Stimulated activated CD8-positive, alpha-beta memory T cell treated with anti-CD3 and anti-CD28 coated beads, Interleukin-7, amount 100 ng/mL, for 4 hours (primary cell): ENCODE measurements at places on chromosomes 5 and 9.

GRCh38 chr9:93422977-93423616, 28.4 kb upstream of the FAM120A start:
- no peak for DNase-seq

DNA sequence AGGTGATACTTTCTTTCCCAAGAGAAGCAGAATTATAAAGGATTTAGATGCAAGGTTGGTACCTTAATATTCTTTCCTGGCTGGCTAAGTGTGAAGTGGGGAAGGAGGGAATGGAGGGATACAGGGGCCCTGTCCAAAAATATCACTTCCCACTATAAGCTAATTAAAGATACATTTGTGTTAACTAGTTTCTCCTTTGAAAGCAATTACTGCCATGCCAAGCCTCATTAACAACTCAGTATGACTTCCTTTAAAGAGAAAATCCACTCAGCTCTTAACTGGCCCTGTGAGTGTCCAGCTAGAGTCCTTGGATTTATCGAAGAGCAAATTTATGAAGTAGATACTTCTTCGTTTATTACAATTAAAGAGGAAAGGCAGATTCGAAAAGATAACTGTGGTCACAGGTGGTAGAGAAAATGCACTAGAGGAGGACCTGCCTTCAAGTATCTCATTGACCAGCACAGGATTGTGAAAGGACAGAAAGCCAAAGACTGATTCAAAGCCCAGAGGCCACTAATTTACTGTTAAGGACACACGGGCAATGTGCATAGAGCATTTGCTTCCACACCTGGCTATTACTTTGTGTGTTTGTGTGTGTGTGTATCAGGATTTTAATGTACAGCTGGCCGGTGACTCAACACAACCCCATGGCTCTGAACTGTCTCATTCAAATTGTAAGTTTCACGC, 11.2 kb upstream of the GLDC start:
- DNase-seq = no peak

- no peak for DNase-seq
Observed at GRCh38 chr5:111753884-111754589, 3.0 kb downstream of the NREP start.

DNA sequence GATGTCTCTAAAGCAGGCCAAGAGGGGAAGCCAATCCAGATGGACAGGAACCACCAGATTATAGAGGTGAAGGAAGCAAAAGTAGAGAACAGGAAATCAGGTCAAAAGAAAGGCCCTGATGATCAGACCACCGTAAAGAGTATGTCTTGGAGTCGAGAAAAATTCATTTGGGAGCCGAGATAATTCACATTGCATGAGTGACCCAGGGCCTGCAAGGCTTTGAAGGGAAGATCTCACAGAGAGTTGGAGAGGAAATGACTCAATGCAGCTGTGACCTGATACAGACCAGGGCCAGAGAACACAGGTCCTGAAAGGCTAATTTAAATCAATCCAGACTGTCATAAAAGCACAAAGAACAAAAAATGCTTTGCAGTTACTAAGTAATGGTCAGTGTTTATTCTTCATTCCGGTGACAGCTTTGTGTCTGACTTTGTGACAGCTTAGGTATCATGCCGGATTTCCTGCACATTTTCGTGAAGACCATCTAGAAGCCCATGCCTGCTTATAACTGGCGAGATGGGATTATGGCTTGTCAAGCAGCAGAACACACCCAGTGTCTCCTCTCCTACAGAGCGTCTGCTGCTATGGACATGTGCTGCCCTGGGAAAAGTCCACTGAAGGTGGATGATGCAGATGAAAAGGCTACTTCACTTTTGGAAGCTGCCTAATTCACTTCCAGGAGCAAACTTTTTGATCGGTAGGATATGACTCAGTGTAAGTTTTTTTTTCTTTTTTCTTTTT, 5.8 kb upstream of the ACTBL2 start:
- no peak for DNase-seq

GRCh38 chr5:93246090-93246855, 334.7 kb downstream of the NR2F1-AS1 start:
- DNase-seq = no peak

DNA sequence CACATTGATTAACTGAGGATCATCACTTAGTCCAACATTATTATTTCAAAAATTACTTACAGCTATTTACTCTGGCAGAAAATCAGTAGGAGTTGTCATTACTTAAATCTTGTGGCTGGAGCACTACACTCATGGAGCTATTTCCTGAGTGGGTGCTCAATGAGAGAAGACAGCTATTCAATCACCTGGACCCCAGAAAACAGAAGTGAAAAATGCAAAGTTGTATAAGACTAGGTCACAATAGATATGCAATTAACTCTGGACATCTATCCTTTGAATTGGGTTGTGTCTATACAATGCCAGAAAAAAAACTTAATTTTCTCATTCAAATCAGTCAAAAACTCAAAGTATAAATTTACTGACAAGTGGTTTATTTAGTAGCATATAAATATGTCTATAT, 340.9 kb downstream of the EFNA5 start:
- no peak for DNase-seq

DNA sequence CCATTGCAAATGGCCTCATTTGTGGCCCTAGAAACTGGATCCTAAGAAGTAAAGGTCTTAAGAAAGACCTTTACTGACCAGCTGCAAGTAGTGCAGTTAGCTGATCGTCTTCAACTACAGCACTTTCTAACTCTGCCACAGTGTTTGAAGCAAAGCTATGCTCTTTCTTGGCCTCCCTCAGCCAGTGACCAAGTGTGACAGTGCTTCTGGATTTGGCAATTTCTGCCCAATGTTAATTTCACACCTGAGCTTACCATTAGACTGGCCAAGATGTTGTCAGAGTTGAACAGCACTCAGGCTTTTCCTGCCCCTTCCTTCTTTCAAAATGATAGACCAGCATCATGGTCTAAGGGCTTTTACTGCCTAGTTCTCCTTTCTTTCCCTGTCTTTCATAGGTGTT, 36.1 kb downstream of the UHRF2 start:
- DNase-seq = no peak

DNA sequence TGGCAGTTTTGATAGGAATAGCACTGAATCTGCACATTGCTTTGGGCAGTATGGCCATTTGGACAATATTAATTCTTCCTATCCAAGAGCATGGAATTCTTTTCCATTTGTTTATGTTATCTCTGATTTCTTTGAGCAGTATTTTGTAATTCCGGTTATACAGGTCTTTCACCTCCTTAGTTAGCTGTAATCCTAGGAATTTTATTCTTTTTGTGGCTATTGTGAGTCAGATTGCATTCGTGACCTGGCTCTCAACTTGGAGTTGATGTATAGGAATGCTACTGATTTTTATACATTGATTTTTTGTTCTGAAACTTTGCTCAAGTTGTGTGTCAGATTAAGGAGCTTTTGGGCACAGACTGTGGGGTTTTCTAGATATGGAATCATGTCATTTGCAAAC, 24.0 kb downstream of the TMEM161B start:
- DNase-seq = no peak

- DNase-seq = no peak
Observed at GRCh38 chr5:19200251-19200650, 787.7 kb downstream of the CDH18 start.

GRCh38 chr9:134350416-134350994, 24.2 kb downstream of the RXRA start:
- DNase-seq = no peak

DNA sequence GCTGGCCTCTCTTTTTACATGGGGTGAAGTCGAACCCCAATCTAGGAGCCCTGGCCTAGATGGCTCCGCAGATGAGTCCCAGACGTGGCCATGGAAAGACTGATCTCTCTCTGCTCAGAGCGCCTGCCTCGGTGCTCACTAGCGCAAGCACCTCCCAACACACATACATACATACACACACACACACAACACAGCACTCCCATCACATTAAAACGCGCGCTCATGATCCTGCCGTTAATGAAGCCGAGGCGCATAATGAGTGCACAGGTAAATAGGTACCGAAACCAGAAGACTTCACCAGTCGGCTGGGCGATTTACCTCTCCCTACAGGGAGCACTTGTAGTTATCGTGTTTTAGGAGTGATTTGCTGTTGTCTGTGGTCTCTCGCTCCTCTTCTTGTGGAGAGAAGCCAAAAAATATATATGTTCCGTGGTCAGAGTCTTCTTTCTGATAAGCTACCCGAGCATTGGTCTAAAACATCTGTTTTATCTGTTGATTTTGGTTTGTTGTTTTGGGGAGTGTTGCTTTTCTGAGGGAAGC, 207.7 kb downstream of the MEF2C start:
- DNase-seq = no peak

DNA sequence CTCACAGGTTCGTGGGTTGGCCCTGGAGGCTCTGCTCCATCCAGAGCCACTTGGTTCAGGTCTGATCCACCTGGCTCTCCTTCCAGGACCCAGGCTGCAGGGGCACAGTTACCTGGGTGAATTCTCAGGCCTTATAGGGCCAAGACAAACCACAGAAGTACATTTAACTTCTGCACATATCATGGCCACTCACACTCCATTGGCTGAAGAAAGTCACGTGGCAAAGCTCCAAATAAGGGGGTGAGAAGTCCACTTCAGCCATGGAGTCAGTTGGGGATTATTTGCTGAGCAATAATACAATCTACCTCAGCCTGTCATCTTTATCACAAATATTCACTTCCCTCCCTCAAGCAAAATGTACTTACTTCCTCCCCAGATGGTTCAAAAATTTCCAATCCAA, 83.6 kb downstream of the MACROH2A1 start:
- DNase-seq = no peak

DNA sequence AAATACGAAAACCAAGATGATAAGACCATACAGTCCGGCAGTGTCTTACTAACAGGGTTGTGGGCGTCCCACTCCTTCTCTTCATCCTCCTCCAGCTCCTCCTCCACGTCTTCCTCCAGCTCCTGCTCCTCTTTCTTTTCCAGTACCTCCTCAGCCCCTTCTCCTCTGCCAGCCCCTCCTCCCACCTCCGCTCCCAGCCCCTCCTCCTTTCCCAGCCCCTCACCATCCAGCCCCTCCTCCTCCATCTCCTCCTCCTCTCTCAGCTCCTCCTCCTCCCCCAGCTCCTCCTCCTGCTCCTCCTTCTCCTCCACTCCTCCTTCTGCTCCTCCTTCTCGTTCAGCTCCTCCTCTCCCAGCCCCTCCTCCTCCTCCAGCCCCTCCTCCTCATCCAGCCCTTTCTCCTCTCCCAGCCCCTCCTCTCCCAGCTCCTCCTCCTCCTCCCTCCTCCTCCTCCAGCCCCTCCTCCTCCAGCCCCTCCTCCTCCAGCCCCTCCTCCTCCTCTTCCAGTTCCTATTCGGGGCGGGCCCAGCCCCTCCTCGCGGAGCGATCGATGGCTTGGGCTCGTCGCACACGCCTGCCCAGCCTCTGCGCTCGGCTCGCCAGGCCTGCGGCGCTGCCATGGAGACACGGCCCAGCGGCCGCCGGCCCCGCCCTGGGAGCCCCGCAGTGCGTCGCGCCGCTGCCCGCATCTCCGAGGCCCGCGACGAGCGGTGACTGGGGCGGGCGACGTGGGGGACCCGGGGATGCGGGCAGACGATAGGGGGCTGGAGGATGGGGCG, at the start of gene BRD3OS:
TSS of gene BRD3OS (plus strand) at position 654 of the 778 bp plus-strand sequence. CDS start 1,267 bp downstream, outside the sequence.
- peak; percentile 89 for DNase-seq

DNA sequence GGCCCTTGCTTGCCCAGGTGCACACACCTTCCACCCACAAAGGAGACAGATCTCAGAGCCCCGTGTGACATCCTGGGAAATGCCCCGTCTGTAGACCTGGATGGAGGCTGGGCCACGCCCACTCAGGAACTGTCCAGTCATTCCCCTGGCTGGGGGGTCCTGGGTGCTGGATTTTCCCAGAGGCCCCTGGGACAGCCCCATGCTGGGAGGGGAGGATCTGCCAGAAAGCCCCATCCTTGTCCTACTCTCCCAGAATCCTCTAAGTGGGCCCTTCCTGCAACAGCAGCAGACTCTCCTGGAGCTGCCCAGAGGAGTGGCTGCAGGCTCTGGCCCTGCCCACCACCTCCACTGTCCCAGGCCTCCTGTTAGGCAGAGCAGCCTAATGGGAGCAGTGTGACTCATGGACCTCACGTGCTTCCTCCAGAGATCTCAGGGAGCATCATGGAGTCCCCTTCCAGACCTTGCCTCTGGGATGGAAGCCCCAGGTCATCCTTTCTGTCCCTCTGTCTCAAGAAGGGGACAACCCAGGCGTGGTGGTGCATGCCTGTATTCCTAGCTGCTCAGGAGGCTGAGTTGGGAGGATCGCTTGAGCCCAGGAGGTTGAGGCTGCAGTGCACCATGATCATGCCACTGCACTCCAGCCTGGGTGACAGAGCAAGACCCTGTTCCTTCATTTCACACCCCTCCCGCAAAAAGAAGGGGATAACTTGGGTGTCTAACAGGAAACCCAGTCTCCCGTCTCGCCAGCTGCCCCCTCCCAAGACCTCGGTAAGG, 51.7 kb downstream of the JADE2 start:
- DNase-seq = no peak

- DNase-seq = no peak
Observed at GRCh38 chr9:79208791-79209396, 362.9 kb upstream of the TLE4 start.

DNA sequence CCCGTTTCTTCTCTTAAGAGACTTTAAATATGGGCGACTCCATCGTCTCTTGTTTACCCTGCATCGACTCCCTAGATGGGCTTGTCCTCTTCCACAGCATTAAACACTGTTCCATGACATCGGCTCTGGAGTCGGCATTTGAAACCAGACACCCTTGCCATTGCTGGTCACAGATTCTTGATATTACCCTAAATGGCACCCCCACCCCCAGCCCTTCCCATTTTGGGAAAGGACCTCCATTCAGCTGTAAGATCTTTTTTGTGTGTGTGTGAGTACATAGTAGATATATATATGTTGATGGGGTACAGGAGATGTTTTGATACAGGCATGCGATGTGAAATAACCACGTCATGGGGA, 51.1 kb upstream of the SH3PXD2B start:
- DNase-seq = no peak

DNA sequence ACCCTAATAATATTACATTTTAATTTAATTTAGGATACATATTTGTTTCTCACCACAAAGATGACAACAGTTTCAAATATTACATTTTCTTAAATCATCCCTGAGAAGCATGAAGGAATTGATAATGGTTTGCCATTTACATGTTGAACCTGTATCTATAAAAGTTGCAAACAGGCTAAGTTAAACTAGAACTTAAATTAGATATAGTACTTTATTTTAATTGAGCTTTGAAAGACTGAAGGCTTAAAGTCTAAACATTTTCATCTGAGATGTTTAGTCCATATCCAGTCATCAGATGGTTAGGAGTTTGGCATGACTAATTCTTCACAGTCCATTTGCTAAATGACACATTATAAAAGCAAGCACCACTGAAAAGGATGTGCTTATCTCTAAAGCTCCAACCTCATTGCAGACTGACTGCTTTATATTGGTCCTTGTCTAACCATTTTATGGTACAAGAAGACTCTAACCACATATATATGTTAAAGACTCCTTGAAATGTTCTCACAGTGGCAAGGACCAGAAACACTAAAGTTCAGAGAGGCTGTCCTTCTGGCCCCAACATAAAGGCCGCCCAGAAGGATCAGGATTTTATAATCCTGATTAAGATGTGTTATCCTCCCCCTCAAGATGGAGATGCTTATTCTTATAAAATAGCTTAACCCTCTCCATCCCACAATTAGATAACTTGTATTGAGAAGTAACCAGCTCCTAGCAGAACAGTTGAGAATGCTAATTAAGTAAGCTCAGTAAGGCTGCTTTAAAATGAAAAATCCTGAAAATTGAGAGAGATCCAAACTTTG, 25.8 kb downstream of the WNT8A start:
- no peak for DNase-seq

- no peak for DNase-seq
Observed at GRCh38 chr5:144467792-144468191, 297.1 kb downstream of the KCTD16 start.

- no peak for DNase-seq
Observed at GRCh38 chr9:136177224-136177623, 27.7 kb downstream of the LHX3 start.
